Sciatic nerve (tissue), 2 donors: ENCODE measurements at places on chromosomes 12 and 14. TPM values are rescaled to one million over a fixed set of nuclear protein-coding genes. Genes with fewer than 3 reads are reported as not detected.

The GYS2 gene
- total RNA-seq: 0.27 TPM

The NDUFB1 gene
- total RNA-seq: 84.9 TPM

The VDR gene
- 1.9 TPM for total RNA-seq

The ZFHX2 gene
- 7.4 TPM for total RNA-seq

The PSME1 gene
- 116 TPM for total RNA-seq

The AVPR1A gene
- total RNA-seq: 3.9 TPM

The LRRC23 gene
- 13.4 TPM for total RNA-seq

The CD4 gene
- 20.6 TPM for total RNA-seq

The PHETA1 gene
- 12.0 TPM for total RNA-seq

The SLC8B1 gene
- total RNA-seq: 34.3 TPM

The ANKRD33 gene
- 0.76 TPM for total RNA-seq

The TDP1 gene
- total RNA-seq: 12.7 TPM

The KRT78 gene
- not detected for total RNA-seq
